ENCODE measurements at places on chromosomes 1 and 21.

GRCh38 chr1:212678456-212679410 is 20.9 kb downstream of the BATF3 start:
- DNase-seq, result no peak

DNA sequence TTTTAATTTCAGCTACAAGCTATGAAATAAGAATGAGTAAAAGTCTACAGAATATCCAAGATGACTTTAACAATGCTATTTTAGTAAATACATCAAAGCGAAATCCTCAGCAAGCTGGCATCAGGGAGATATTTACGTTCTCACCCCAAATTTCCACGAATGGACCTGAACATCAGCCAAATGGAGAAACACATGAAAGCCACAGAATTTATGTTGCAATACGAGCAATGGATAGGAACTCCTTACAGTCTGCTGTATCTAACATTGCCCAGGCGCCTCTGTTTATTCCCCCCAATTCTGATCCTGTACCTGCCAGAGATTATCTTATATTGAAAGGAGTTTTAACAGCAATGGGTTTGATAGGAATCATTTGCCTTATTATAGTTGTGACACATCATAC is 13.7 kb upstream of the CLCA1 start:
- DNase-seq, result no peak

DNA sequence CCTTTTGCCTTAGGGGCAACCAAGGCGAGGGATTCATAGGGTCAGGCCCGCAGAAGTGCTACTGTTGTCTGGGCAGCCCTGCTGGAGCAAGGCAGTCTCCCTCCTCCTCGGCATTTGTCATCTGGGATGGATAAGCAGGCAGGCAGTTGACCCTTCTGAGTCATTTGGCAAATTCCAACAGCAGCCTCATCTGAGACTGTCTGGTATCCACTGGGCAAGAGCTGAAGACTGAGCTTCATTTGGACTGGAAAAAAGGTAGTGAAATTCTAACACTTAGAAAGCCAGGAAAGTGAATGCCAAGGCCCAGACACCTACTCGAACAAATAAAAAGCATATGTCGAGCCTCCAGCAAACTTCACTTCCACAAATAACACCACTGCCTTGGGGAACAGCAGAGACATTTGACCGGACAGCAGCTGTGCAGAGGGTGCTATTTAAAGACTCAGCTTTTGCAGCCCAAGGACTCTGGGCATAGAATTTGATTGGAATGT is 4.0 kb upstream of the ZBTB40 start:
- DNase-seq, result peak; percentile 53

- no peak for DNase-seq
Measured at GRCh38 chr21:17931080-17931479, 111.9 kb upstream of the C21orf91 start.

DNA sequence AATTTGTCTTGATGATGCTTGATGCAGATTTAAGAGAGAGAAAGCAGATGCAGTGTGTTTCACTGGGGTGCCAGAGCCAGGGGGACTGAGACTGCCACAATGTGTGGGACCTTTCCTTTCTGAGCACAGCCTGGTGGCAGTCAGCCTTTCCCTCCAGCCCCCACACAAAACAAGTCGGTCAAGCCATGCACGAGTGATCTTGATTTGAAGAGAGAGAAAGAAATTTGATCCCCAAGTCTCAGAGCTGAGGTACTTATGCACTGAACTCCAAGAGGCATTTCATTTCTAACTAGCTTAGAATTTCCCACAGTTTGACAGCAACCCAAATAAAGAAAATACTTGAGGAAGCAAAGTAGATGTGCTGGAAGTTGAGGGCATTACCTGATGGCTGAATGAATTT is 193.8 kb downstream of the ST6GALNAC3 start:
- no peak for DNase-seq

GRCh38 chr1:30966690-30967369 is 58.3 kb upstream of the SDC3 start:
- DNase-seq, result no peak

GRCh38 chr1:100538913-100539835 is 1.2 kb downstream of the GPR88 start:
- no peak for DNase-seq

DNA sequence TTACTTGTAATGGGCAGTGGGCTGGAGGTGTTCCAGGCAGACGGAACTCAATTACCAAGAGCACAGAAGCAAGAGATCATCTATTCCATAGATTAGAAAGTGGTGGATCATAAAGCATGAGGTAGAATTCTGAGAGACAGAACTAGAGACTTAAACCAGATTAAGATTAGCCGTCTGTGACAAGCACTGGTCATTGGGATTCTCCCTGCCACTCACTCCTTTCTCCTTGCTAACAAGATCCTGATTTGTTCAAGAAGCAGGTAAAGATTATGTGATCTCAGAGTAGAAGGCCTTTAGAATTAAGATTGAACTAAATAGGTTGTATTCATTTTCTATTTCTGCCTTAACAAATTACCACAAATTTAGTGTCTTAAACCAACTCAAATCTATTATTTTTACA is 1.5 kb upstream of the HSPA13 start:
- DNase-seq, result no peak

DNA sequence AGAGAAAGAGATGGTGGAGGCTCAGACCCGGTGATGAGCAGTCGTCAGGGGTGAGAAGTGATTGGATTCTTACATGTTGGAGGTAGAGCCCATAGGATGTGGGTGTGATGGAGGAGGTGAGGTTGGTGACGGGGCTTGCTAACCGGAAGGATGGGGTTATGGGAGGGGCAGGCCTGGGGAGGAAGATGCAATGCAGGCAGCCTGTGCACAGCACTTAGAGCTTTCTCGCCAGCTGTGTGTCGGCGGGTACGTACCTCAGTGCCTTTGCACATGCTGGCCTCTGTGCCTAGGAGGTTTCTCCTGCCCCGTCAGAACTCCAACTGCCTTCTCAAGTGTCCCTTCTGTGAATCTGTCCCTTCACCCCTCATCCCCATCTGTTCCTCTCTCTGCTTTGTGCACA is 2.9 kb upstream of the BSND start:
- DNase-seq, result peak; percentile 19

GRCh38 chr1:28934676-28935075 is 20.3 kb downstream of the EPB41 start:
- no peak for DNase-seq

- DNase-seq, result no peak
Measured at GRCh38 chr1:157277913-157278312, 139.7 kb upstream of the ETV3 start.

DNA sequence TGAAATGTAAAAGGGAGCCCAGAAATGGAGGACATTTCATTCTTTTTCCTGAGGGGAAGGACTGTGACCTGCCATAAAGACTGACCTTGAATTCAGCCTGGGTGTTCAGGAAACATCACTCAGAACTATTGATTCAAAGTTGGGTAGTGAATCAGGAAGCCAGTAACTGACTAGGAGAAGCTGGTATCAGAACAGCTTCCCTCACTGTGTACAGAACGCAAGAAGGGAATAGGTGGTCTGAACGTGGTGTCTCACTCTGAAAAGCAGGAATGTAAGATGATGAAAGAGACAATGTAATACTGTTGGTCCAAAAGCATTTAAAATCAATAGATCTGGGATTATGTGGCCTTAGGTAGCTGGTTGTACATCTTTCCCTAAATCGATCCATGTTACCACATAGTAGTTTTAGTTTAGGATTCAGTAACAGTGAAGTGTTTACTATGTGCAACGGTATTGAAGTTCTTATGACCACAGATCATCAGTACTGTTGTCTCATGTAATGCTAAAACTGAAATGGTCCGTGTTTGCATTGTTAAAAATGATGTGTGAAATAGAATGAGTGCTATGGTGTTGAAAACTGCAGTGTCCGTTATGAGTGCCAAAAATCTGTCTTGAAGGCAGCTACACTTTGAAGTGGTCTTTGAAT is 2.9 kb downstream of the RGS2 start:
- no peak for DNase-seq

DNA sequence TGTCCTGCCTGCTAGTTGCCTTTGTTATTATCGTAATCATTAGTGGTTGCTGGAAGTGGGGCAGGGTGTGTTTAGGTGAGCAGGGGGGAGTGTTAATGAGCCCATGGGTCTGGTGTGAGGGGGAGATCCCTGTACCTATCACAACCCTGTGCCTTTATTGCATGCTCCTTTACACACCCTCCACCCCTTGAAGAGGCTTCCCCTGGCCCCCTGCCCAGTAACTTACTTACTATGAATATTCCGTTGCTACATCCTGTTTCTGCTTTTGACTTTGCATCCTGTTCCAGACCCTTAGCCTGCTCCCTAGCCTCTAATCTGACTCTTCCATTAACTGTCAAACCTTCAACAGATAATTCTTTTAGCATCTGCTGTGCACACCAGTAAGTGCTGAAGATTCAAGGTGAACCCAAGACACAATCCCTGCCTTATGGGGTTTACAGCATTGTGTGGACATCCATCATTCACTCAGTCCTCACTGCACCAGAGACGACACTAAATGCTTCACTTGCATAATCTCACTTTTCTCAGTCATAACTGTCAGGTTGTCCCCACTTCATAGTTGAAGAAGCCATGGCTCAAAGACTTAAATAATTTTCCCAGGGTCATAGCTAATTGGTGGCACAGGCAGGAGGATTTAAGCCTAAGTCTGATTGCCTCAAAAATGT is 47.9 kb downstream of the CDC7 start:
- DNase-seq, result no peak

GRCh38 chr1:13543451-13544220 is 29.8 kb upstream of the LRRC38 start:
- peak; percentile 72 for DNase-seq

DNA sequence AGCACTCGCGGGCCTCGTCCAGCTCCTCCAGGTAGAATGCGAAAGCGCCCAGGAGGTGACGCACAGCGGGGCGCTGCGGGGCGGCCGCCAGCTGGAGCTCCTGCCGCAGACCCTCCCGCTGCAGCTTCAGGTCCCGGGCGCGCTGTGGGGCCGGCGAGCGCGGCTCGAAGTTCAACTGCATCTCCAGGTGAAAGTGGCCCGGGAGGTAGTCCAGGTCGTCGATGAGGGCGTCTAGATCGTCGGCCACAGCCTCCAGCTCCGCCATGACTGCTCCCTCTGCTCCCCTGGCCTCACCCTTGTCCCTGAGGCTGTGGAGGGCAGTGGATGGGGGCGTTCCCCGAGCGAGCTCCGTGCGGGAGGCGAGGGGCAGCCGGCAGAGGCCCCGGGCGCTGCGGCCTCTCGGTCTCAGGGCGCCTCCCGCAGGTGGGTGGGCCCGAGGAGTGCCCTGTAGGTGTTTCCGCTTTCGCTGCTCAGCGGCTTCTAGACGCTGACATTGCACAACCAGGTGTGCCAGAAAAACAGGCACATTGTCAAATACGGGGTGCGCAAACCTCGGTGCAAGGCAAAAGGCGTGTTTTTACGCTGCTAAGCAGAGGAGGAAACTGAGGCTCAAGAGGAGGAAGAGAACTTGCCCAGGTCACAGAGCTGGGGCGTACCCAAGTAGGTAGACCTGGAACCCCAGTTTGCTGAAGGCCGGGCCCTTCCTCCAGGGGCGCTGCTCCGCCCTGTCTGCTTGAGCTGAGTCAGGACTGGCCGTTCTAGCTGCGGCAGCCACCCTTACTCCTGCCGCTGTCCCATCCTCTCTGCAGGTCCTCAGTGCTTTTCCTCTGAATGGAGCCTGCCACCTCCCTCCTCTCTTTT is at the start of gene TTC22:
Gene TTC22 (minus strand): TSS at position 425 of the 861 bp plus-strand sequence. CDS start 160 bp downstream, at position 265.
- DNase-seq, result peak; percentile 33

GRCh38 chr1:60257531-60257930 is 184.0 kb upstream of the C1orf87 start:
- no peak for DNase-seq

DNA sequence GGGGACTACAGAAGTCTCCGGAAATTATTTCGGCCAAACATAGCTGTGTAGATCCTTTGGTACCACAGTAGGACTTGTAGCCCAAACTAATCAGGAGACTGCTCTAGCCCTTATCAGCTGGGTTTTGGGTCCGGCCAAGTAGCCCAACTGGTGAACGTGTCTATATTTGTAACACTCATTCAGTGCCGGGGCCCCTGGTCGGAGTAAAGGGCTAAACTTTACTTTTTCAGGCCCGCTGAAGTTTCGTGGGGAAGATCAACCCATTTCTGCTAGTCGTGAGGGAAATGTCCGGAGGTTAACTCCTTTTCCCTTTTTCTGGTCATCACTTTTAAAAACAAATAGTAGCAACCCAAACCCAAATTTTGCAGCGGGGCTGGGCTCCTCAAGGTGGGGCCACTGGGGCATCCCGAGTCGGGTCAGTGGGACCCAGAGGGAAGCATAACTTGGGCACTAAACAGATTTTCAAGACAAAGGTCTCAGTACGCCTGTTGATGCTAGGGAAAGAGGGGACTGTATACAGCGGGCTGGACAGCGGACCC is 1.7 kb downstream of the LHX9 start:
- DNase-seq, result no peak

DNA sequence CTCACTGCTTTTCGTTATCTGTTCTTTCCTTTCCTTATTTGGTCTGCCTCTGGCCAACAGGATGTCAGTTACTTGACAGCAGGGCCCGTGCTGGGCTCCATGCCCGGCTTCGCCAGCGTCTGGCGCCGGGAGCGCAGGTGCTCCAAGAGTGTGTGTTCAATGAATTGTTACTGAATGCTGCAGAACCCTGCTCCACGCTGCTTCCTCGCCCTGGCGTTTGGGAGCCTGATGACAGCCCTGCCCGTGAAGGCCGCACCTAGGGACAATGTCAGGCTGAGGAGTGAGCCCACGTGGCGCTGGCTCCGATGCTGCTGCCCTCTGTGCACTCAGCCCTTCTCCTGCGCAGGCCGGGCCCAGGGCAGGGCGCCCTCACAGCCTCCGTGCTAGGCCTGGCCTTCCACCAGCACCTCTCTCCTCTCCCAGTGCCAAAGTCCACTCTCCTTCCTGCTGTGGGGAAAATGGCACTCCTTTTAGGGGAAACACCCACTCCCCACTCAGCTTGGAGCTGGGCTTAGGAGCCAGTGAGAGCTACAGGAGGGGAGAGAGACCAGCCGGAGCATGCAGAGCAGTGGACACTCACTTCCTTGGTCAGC is 51.4 kb downstream of the ACBD3 start:
- no peak for DNase-seq

- peak; percentile 79 for DNase-seq
Measured at GRCh38 chr1:31762726-31763670, 1.1 kb downstream of the ADGRB2 start.

DNA sequence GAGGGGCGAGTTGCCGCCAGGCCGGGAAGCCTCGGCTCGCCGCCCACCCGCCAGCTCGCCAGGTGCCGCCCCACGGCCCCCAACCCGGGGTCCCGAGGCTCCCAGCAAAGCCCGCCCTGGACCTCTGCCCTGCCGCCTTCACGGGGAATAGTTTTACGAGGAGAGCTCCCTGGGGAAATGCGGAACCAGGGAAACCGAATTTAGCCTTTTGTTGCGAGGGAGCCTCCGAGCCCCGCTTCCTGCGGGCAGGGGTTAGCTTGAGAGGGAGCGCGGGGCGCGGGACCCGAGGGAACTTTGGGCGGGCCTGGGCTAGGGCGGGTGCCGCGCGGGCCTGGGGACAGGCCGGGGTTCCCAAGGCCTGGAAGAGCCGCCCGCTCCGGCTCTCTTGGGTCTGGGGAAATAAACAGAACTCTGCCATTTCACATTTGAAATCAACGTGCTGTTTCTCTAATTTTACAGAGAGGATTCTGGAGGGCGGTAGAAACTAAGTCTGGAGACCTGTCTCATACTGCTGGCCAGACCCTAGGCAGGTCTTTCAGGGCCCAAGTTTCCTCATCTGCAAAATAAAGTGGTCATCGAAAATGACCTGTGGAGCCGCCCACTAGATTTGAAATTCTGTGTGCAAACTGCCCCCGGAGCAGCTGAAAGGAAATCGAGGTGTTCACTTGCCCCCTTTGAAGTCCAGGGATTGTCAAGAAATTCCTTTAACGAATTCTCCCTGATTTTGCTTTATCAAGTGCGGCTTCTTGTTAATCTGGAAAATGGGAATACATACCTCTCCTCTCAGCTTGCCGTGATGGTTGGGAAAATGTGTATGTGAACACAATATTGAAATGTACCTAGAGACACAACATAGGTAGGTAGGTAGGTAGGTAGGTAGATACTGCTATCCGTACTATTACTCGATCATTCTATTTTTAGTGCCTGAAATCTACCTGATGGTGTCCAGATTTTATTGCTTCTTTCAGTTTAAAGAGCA is 749 bp upstream of the GLUL start:
- DNase-seq, result no peak
